ENCODE measurements at places on chromosomes 12 and 14. TPM values are rescaled to one million over a fixed set of nuclear protein-coding genes. Genes with fewer than 3 reads are reported as not detected.

Gene TSFM
- 71.8 TPM for total RNA-seq

Gene OAS2
- 0.25 TPM for total RNA-seq

Gene ZFHX2
- total RNA-seq, result 1.5 TPM

Gene NUAK1
- total RNA-seq, result 13.3 TPM

Gene KLRC2
- 1.5 TPM for total RNA-seq

Gene SOAT2
- 0.26 TPM for total RNA-seq

All from A549 treated with DMSO at 1 μM for 4 hours (cell line).